ENCODE measurements at places on chromosomes 13 and 19. TPM values are rescaled to one million over a fixed set of nuclear protein-coding genes. Genes with fewer than 3 reads are reported as not detected.

The MAMSTR gene
- total RNA-seq, result 0.43 TPM

The PCSK4 gene
- total RNA-seq, result 1.1 TPM

The TBXA2R gene
- 1.3 TPM for total RNA-seq

The LRRC8E gene
- total RNA-seq, result 1.5 TPM

The GPR12 gene
- total RNA-seq, result not detected

The EIF3K gene
- total RNA-seq, result 418 TPM

The ATXN8OS gene
- not detected for total RNA-seq

The STOML3 gene
- not detected for total RNA-seq

The ZNF226 gene
- total RNA-seq, result 14.0 TPM

The SLC7A9 gene
- not detected for total RNA-seq

The CYP4F3 gene
- total RNA-seq, result under 0.01 TPM

All from thoracic aorta endothelial cell (primary cell).